ENCODE measurements at places on chromosomes 1 and 21.

GRCh38 chr1:83077411-83077810 is 921.5 kb downstream of the TTLL7 start:
- no peak for DNase-seq

- DNase-seq: no peak
Measured at GRCh38 chr1:207316622-207317391, 4.7 kb upstream of the CD55 start.

DNA sequence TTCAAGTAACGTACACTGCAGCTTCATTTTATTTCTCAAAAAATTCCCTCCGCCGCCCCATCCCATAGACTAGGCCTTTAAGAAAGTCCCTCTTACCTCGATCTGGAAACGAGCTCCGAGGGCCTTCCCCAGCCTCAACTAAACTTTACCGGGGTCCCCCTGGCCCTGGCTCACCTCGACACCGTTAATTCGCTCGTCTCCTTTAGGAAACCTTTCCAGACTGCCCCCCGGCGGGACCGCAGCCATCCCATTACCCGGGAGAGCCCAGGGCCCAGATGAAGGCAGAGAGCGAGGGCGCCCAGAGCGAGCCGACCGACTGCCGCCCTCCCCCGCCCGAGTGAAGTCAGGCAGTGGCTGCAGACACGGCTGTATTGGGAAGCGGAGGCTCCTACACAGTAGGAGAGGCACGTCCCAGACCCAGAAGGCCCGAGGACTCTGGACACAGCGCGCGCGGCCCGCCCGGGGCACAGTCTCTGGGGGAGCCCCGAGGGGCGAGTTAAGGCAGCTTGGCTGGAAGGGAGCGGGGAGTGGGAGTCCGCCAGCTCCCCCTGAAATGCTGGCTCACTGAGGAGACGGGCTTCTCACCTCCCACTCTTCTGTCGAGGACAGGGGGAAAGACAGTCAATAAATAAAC is 14.6 kb downstream of the SEMA6C start:
- no peak for DNase-seq

GRCh38 chr1:116759636-116760035 is 5.4 kb downstream of the CD2 start:
- no peak for DNase-seq

DNA sequence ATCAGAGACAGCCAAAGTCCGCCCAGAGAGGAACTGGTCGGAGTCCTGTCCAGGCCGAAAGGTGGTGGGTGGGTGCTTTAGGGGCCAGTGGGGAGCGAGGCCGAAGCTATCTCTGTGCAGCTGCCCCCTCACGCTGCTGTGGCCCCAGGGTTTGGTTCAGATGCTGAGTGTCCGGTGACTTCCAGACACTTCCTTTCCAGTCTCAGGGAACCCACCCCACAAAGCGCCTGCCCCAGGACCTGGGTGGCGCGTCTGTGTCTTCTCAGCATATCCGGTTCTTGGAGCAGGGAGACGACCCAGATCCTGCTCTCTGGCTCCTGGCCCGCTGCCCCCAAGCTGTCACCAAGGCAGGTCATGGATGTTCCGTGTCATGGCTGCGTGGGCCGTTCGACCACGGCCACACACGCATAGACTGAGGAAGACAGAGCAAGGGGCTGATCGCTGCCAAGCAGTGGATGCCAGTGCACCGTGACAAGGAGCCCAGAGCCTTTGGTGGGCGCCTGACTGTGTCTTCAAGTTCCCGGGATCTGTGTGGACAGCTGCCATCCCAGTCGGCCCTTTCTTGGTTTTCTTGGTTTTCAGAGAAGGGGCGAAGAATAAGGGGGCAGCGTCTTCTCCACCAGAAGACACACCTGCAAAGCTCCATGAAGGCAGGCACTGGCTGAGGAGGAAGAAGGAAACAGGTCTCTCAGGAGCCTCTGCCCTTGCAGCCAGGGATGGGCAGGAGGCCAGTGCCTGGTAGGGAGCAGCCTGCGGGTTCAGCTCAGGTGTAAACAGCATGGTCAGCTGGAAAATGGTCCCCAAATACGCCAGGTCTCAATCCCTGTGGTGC is 22.9 kb upstream of the COL18A1 start:
- DNase-seq: no peak

DNA sequence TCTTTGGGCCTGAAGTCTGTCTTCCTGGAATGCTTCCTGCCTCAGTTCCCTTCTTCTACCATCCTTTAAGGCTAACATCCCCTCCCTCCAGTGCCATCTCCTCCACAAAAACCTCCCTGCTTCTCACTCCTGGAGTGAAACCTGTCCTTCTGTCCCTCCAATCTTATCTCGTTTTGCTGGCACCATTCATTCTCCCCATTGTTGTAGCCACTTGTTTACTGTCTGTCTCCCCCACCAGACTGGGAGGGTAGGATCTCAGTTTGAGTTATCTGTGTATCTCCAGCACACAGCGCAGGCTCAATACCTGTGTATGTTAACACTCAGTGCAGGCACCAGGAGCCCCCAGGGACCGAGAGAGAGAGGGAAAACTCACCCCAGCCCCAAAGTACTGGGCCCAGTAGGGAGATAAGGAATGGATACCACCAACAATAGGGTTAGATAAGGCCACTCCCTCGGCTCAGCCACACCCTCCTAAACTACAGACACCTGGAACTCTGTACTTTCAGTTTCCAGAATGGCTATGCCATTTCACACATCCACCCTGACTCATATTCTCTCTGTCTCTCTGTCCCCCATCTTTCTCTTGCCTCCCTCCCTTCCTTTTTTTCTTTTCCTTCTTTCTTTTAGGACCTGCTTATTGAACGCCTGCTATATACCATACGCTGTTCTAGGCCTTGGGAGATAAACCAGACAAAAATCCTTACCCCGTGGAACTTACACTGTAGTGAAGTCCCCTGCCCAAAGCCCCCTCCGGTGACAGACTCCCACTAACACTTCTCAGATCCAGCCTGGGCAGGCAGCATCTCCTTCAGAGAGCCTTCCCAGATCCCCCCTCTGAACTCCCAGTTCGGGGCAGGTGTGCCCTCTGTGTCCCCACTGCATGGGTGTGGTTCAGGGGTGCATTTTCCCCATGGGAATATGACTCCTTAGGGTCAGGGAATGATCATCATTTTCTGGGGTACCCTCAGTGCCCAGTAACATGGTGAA is 3.3 kb upstream of the SSBP3 start:
- DNase-seq: no peak

DNA sequence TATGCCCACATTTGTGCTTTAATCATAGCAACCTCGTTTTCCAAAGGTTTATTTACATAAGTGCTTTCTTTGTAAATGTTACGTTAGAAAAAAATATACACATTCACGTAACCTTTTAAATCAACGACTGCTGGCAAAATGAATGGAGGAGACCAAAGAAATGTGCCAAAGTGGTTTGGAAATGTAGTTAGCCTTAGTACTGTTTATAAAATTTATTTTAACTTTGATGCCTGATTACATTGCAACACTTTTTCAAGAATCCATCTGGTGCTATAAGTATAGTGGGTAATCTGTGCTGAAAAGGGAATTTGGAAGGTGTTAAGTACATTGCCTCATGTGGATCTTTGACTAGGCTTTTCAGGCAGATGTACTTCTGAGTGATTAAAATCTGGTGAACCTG is 108.9 kb downstream of the IFI44 start:
- DNase-seq: no peak

DNA sequence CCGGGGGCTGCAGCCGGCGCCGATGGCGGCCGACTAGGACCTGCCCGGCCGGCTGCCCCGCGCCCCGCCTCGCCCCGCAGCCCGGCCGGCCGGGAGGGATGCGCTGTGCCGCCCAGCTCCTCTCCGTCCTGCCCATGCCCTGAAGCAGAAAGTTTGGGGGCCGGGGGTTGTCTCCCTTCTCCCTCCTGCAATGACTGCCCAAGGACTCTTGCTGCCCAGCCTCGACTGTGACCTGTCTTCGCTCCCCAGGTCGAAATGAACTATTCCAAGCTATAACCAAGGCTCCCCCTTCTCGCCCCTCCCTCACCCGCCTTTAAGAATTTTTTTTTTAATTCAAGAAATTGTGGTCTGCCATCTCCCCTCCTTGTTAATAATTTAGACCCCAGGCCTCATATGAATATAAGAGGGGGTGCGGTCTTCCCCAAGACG is 361 bp downstream of the TMCC2 start:
- DNase-seq: no peak

- DNase-seq: no peak
Measured at GRCh38 chr21:37751268-37751975, 164.8 kb downstream of the KCNJ6 start.

DNA sequence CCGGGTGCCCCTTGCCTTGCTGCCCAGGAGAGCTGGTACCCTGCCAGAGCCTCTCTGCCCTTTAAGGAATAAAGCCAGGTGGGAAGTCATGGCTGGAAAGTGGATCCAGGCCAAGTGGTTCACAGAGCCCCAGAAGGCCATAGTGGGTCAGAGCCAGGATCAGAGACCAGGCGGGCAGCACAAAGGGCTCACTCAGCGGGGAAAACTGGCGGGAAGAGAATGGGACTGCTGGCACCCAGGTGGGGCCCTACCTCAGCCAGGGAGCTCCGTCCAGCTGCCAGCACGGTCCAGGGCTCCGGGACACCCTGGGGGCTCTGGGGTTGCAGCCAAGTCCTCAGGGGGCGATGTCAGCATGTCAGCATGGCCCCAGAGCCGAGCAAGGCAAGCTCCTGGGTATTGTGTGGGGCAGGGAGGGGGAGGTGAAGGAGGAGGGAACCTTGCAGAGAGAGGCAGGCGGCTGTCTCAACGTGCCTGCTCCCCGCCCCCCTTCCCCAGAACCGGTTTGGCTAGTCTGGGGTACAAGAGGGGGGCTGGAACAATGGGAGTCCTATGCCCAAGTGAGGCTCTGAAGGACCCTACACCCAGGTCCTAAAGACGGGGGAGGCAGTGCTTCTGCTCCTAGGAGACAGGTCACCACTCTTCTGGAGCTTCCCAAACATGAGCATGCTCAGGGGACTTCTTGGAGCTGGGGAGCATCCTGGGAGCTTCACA is at the start of gene ARHGEF19:
TSS of gene ARHGEF19 (minus strand) at position 402 of the 711 bp plus-strand sequence. CDS start 3,598 bp downstream, outside the sequence.
- DNase-seq: no peak

DNA sequence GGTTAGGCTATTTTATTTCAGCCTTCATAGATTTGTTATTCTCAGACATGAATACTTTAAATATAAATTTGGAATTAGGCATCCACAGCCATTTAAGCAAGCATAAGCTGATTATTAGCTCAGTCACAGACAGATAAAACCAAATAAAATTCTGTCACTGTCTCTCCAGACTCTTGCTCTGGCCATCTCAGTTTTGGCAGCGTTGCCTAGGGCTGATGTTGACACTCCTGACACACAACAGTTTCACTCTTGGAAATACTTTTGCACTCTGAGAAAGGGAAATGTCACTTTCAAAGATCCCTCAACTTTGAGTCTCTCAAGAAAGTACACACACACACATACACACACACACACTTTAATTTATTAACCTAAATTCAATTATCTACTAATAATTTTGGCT is 372.7 kb downstream of the BRINP3 start:
- DNase-seq: no peak

DNA sequence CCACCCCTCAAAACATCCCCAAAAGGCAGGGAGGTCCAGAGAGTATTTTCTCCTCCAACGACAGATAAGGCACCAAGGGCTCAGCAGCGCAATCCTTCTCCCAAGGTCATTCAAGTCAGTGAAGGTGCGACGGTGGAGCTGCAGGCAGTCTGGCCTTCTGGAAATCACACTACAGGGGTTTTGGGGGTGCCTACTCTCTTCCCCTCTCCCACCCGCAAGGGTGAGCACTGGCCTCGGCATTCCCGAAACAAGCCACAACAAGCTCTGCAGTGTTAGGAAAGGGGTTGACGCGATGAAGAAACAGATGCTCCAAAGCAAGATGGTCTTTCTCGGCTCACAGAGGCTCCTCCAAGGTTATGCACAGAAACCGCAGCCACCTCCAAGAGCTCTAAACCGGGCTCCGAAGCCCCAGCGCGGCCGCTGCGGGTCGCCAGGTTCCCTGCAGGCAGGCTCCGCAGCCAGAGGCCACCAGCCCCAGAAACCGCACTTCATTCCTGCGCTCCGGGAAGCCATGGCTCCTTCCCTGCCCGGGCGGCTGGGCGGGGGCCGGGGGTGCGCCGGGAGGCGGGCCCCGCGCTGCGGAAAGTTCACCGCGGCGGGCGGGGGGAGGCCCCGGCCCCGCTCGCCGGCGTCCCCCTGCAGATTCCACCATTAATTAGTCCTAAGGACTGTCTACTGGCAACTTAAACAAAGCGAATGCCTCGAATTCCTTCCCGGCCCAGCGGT is 1.1 kb downstream of the LUZP1 start:
- no peak for DNase-seq

DNA sequence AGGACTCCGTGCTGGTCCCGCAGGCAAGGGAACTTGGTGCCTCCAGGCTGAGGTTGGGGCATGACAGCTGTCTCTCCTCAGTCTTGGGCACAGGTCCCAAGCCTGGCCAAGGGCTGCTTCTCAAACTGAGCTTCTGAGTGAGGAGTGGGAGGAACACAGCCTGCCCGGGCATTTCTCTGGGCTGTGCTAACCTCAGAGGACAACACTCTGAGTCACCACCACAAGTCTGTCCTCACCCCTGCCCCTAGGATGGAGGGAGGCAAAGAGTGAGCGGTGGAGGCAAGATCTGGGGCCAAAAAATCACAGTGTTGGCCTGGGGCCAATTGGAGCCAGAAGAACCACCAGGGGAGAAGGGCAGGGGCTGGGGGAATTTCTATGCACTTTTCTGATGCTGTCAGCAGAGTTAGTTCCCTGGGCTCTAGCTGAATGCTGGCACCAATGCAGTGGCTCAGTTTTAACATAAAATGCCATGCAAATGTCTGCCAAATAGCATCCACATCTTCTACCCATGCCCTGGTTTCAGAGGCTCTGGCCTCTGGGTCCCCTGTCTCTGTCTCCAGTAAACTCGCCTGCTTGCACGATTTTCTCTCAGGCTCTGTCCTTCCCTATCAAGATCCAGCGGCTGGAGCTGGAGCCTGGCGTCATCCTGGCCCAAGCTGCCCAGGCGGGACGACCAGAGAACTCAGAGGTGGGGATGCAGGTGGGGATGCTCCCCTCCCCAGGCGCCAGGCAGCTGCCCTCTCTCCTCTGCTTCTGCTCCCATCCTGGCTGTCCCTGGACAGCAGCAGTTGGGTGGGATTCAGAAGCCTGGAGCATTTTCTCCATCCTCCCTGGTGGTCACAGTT is 11.0 kb upstream of the CDK18 start:
- DNase-seq: no peak

DNA sequence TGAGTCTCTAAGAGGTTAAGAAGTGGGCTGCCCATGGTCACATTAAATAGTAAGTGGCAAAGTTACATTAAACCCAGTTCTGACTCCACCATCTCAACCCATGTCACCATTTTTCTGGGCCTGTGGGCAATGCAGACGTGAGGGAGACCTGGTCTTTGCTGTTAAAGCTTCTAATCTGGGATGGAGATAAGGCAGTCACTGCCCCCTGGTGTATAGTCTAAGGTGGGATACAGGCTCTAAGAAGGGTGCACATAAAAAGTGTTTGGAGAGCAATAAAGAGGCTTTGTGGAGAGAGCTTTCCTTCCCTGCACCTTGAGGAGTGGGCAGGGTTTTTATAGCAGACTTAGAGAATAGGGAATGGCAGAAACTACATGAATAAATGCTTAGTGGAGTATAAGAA is 141.3 kb downstream of the ROR1 start:
- DNase-seq: no peak

DNA sequence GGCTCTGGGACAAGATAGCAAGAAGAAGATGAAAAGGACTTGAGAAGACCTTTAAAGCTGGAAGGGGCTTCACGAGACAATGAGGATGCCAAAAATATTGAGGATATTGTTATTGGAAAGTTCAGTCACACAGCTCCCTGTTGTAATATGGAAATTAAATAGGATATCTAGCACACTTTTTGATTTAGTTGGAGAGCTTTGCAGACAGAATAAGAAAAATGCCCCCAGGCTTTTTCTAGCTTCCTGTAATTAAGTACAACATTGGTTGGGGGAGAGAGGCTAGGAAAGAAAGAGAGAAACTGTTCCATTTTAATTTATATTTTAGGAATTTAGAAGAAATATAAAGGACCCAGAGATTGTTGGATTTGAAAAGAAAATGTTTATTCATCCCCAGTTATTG is 27.5 kb downstream of the RBM11 start:
- DNase-seq: no peak

Measured in stimulated activated CD4-positive, alpha-beta T cell treated with anti-CD3 and anti-CD28 coated beads, Interleukin-12 subunit alpha, Interleukin-12 subunit beta, amount 100 ng/mL, for 4 hours (primary cell).